NCI-H1092 (cell line): ENCODE measurements at places on chromosomes 12 and 14.

GRCh38 chr12:47730341-47730744 is 5.1 kb upstream of the ENDOU start:
- DNase-seq, result no peak

DNA sequence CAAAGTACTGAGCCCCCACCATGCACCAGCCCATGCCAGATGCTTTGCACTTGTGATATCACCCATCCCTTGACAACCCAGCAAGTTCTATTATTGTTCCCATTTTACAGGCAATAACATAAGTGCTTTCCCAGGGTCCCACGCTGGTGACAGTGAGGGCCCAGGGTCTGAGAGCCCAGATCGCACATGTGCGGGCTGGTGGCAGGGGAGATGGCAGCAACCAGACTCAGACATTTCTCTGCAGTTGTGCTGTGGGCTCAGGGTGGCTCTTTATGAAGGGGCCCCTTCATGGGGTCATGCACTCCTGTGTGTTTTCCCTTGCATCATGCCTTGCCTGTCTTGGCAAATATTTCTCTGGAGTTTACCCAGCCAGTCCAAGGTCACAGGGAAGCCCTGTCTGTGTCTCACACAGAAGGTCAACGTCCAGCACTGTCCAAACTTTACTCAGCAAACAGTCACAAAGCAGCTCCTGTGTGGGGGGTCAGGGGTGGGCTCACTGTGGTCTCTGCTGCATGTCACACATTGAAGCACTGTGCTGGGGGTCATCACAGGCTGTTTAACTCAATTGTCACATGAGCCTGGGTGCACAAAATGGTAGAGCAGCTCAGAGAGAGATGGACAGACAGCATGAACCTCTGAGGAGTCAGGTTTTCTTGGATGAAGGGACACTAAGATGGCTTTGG is 12.7 kb downstream of the SERPINA5 start:
- DNase-seq, result no peak

DNA sequence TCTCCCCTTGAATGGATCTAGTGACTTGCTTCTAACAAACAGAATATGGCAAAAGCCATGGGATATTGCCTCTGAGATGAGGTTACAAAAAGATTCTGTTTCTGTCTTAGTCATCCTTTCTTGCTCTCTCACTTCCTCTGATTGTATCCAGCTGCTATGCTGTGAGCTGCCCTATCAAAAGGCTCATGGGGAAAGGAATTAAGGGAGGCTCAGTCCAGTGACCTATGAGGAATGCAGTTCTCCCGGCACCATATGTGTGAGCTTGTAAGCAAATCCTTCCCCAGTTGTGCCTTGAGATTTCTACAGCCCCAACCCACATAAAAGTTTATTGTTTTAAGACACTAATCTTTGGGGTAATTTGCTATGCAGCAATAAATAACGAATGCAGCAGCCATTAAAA is 183.1 kb downstream of the KLHL28 start:
- no peak for DNase-seq

DNA sequence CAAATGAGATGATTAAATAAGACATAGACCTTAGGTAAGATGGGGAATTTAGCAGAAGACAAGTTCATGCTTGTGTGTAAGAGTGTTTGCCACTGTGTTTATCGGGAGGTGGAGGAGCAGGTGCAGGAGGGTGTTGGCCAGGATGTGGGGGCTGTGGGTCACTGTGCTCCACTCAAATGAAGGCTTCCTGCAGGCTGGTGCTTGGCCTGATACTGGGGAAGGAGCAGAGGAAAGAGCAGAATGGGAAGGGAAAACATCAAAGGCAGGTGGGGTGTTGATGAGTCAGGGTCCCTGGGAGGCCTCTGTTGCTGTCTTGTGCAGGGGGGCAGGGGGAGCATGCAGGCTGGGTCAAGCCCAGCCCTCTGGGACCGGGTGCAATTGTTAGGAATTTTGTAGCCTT is 126.5 kb downstream of the TSPAN9 start:
- DNase-seq, result no peak

DNA sequence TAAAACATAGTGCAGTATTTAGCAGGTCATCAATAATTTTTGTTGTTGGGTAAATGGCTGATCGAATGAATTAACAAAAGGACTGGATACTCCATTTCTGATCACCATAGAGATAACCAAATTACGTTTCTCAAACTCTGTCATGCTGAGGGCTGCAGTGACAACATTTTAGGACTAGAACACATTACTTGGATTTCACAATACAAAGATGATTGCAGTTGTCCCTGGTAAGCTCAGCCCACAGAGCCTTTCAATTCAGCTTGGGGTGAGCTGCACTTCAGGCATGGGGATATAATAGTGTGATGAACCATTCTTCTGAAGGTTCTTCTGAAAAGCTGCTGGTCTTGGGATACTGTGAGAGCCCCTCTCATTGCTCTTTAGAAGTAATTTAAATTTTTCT is 74.3 kb downstream of the FAR2 start:
- DNase-seq, result no peak

DNA sequence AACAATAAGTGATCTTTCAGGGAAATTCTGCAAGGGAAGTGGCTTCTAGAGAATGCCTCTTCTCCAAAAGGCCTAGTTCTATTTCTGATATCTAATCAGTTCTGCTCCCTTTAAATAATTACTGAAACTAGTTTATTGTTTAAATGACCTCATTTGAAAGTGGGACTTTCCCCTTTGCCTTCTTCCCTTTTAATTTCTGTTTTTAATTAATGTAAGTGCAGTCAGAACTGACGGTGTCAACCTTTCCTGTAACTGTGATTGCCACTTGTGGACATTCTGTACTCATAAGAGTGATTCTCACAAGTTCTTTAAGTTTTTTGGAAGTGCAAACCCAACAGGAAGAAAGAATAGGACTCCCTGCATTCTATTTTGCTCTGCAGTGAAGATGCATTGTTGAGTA is 265.3 kb upstream of the PLEKHG7 start:
- DNase-seq, result no peak

DNA sequence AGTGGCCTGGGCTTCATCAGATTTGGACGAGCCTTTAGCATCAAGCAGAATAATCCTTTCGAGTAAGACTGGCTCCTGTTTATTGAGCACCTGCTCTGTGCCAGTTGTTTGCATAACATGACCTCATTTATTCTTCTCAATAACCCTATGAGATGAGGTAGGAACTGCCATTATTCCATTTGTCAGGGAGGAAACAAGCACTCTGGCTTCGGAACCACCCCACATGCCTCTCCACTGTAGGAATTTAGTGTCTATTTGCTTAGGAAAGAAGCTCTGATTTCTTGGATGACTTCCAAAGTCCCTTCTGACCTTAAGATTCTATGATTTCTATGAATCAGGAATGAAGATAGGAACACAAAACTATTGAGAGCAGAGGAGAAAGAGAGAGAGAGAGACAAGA is 11.0 kb downstream of the SAMD4A start:
- DNase-seq, result no peak

DNA sequence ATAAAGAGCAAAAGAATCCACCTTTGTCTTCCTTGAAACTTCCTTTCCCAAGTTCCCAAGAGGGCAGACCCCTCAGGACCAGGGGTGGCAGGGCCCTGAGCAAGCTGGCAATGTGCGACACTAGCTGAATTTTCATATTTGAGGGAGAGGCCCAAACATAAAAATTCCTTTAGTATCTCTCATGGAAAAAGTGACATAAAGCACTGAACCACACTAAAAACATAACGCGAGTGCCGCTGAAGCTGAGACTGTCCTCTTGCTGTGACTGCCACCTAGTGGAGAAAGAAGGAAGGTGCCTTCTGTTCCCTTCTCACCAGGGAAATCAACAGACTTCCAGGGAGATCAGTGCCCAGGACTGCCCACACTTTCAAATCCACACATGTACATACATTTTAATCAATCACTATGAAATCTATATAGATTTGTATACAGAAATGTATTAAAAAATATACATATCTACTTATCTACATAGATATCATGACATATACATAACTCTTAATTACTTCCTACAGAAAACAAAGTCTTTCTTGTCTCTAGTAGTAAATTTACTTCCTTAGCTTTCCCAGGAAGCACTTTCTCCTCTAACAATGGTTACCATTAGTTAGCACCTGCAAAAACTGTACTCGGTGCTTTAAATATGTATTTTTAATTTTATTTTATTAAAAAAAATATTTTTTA is 53.8 kb downstream of the SSH1 start:
- DNase-seq, result peak; percentile 45

- DNase-seq, result no peak
Observed at GRCh38 chr14:29897181-29897580, 30.5 kb downstream of the PRKD1 start.

DNA sequence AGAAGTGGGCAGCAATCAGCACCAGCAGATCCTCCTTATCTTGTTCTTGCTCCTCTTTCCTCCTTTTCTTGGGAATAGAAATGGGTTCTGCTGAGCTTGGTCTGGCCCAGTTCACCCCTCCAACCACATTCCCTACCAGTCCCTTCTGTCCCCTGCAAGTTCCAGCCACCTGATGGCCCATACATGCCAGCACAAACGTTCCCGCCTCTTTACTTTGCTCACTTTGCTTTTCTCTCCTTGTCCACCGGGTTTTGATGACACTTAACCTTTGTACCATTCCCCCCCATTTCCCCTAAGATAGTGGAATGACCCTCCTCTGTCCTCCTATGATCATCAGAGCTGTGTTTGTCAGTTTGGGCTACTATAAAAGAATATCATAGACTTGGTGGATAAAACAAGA is 23.4 kb upstream of the EML1 start:
- DNase-seq, result no peak

GRCh38 chr12:47074757-47075156 is 4.7 kb upstream of the PCED1B start:
- no peak for DNase-seq

- no peak for DNase-seq
Observed at GRCh38 chr14:60599727-60600126, 49.5 kb downstream of the SIX1 start.

- no peak for DNase-seq
Observed at GRCh38 chr12:40105515-40106201, at the start of gene SLC2A13. Gene SLC2A13 (minus strand): TSS chr12:40106081. CDS start chr12:40105808, 273 bp downstream.

DNA sequence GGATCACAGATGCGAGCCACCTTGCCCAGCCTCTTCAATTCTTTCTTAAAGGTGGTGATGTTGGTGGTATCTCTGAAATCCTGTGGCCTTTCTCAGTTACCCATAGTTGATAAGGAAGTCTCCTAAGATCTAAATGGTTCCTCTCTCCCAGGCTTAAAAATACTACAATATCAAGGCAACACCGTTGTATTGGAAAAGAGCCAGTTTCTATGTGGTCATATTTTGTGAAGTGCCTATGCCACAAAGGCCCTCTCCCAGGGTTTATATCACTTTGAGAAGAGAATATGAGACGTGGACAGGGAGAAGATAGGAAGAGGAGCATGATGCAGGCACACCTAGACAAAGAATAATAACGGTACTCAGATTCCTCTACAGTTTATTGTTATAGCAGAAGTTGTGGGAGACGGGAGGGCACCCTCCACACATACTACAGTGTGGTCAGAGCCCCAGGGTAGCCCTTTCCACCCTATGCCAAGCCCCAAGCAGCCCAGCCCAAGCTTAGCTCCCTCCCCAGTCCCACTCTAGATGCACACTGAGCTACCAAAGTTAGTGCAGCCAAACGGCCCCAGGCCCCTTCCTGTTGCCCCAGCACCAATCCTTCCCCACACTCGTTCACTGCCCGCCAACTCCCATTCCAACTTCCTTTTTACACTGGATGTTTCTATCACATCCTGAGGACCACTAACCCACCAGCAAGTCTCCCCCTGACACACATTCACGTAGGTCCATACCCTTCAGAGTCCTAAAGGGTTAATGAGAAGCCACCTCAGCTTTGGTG is 8.3 kb downstream of the NDRG2 start:
- no peak for DNase-seq

GRCh38 chr14:28055008-28055407 is 711.6 kb upstream of the FOXG1 start:
- DNase-seq, result no peak

- DNase-seq, result no peak
Observed at GRCh38 chr12:131113568-131114270, 160.0 kb downstream of the ADGRD1 start.

- DNase-seq, result no peak
Observed at GRCh38 chr12:21823581-21823980, 49.1 kb upstream of the KCNJ8 start.

GRCh38 chr12:2940564-2940963 is 18.6 kb upstream of the TEAD4 start:
- no peak for DNase-seq

GRCh38 chr14:57492859-57493258 is 798 bp downstream of the CCDC198 start:
- DNase-seq, result no peak

DNA sequence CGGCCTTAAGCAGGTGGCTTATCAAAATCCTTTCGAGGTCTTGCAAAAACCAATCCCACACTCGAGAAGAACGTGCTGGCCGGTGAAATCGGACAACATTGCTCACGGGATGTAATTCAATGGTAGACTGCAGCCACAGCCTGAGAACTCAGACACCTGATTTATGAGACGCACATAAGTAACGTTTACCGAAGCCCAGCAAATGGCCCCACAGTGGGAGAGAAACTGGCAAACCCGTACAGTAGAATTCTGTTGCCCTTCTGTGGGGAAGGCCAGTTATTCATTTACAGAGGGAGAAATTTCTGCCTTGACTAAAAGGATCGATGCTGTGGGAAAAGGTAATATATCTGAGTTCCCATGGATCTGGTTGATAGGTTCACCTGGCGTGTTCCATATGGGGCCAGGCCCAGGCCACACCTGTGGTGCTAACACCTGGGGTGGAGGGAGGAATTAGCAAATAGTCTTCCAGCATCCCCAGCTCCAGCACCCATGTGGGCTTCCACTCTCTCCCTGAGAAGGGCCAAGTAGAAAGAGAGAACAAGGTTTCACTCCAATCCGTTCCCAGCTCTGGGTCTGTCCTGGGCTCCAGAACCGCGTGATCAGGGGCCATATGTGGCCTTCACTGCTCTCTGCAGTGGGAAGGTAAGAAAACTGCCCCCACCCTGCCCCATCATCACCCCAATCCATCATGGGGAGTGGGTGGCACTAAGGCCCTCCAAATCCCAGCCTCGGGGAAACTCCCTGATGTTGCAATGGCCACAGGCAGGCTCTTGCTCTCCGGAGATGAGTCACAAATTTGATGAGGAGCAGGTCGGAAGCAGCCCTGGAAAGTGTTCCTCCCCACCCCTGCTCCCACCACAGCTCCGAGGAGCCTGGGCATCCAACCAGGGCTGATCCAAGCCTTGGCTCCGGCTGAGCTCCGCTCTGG is 12.7 kb downstream of the BDKRB1 start:
- DNase-seq, result no peak

- DNase-seq, result no peak
Observed at GRCh38 chr14:50001151-50001998, 108.5 kb downstream of the ARF6 start.
